CD4-positive, alpha-beta T cell treated with Interferon gamma for 1 hour (primary cell): ENCODE measurements at places on chromosomes 6 and 20.

DNA sequence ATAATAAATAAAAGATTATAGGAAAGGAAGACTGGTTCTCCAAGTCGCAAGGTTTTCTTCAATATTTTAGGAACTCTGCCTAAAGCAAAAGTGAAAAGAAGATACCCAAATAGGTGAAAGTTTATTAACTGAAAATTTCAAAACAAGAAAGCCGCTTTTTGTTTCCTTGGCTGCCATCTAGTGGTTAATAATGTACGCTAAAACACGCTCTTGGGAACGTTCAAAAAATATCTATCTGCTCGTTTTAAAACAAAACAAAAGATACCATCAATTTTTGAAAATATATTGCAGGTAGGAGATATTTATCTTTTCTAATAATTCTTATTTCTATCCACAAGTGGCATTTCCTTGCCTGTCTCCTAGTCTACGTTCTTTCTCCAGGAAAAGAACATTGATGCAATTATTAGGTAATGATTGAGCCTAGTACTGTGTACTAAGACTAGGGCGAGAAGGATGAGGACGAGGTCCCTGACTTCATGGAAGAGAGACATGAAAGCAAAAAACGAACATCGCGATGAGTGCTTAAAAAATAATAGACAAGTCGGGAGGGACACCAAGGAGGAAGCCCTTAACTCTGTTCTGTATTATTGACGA, 97.2 kb downstream of the SPTLC3 start:
- no peak for DNase-seq

DNA sequence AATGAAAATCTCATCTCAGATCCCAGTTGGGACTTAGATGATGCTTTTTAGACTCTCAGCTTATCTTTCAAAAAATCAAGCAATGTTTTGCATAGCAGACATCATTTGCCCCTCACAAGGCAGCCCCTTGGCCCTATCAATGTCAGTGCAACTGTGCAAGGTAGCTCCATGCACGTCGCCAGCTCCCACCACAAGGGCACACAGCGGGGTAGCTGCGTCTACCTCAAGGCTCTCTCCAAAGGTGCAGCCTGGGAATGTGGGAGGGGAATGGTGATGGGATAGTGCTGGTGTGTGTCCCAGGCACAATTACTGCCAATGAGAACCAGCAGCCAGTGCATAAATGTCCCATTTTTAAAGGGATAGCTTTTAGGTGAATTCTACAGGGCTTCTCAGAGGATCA, 137.5 kb upstream of the SYNDIG1 start:
- no peak for DNase-seq

- DNase-seq, result no peak
Measured at GRCh38 chr6:45706319-45706718, 309.3 kb downstream of the CLIC5 start.

DNA sequence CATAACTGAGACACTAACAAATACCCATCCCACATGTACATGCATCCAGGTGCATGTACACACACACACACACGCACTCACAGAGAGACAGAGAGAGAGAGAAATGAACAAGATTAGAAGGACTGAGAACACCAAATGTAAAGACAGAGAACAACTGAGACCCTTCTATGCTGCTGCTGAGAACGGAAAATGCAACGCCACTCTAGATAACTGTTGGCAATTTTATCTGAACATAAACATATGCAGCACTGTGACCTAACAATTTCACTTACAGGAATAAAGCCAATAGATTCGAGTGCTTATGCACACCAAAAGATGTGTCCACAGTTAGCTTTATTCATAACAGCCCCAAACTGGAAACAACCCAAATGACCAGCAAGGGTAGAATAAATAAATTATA, 103.8 kb upstream of the LY86 start:
- DNase-seq, result no peak

DNA sequence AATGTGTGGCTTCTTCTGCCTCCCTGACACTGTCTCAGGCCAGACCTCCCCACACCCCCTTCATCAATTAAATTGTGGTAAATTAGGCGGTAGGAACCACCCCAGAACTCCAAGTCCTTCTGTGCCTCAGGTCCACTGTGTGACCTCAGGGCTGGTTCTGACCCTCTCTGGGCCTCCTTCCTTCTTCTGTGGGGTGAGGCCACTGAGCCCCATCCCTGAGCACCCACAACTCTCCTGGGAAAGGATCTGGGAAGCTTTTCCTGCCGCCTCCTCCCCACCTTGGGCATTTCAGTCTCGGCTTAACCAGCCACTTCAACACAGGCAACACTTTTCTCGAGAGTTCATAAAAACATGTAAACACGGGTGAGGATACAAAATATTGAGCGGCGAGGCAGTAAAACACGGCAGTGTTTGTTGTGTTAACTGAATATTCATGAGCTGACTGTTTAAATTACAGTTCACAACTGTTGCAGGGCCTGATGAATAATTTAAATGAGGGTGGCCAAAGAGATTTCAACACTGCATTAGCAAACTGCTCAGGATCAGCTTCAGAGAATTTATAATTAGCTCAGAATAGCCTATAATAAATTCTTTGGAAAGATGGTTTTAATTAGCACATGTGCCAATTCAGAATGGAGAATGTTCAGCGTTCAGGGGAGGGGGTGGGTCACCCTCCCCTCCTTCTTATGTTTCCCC, 112.1 kb downstream of the TOX2 start:
- no peak for DNase-seq
